ENCODE measurements at places on chromosomes 5 and 9.

GRCh38 chr5:87081511-87082372 lies 185.9 kb upstream of the RASA1 start:
- no peak for DNase-seq

DNA sequence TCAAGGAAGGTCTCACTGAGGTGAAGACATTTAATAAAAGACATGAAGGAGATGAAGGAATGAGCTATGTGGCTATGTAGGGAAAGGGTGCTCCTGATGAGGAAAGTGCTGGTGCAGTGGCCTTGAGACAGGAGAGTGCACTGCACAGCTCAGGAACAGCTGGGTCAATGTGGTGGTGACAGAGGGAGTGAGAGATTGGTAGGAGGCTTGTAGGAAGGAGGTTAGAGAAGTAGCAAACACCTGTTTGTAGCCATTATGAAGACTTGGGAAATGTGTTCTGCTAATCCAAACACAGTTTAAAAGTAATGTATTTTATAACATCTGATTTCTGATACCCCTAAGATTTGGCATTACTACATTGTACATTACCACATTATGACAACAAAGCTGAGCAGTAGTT lies 115.1 kb upstream of the MTAP start:
- no peak for DNase-seq

- no peak for DNase-seq
Observed at GRCh38 chr5:132301344-132302271, 7.4 kb downstream of the SLC22A4 start.

GRCh38 chr5:166926138-166926537 lies 1365.3 kb upstream of the WWC1 start:
- DNase-seq = no peak

DNA sequence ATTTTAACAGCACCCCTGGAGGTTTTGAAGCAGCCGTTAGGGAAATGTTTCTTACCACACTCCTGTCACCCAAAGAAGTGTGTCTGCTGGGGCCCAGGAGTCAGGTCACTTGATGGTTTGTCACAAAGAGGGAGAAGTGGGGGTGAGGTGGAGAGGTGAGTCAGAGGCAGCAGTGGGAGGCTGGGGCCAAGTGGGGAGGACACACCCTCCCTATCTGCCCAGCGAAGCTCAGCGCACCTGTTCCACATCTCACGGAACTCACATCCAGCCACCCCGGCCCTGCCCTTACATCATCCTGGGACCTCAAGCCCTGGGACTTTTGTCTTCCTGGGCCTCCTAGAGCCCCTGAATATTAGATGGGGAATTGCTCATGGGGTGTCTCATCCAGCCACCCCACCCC lies 171.1 kb upstream of the SMIM23 start:
- DNase-seq = no peak

- no peak for DNase-seq
Observed at GRCh38 chr5:17227868-17228267, 10.4 kb downstream of the BASP1 start.

GRCh38 chr5:125043781-125044391 lies 297.4 kb upstream of the ZNF608 start:
- peak; percentile 73 for DNase-seq

- DNase-seq = no peak
Observed at GRCh38 chr5:157542282-157543000, 33.1 kb downstream of the ADAM19 start.

GRCh38 chr9:3916984-3917383 lies 382.9 kb downstream of the GLIS3 start:
- no peak for DNase-seq

GRCh38 chr5:20694121-20694520 lies 706.1 kb upstream of the CDH18 start:
- DNase-seq = no peak
